K562 (cell line): ENCODE measurements at places on chromosomes 5 and 9.

DNA sequence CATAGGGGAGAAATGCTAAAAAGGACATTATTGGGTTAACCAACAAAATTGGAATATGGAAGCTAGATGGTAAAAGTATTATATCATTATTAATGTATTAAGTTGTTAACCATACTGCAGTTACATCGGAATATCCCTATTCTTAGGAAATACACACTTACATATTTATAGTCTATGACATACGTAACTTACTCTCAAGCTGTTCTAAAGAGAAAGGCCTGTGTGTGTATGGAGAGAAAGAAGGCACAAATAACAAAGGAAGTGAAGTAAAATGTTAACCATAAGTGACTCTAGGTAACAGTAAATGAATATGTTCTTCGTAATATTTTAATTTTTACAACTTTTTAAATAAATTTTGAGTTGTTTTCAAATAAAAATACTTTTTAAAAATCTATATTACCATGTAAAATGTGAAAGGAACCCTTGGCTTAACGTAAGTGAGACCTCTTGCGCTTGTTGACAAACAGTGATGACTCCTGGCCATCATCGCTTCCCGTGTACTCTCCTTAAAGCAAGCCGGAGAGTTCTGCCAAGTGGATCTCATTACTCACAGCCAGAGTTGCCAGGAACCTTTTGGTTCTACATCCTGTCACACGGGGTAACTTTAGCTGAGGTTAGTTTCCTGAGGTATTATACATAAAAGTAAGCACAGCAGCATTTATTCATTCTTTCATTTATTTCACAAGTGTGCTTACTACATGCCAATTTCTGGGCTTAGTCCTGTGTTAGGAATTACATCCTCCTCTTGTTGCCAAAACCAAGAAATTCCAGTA is 165.4 kb downstream of the EPB41L4A start:
- no peak for DNase-seq

DNA sequence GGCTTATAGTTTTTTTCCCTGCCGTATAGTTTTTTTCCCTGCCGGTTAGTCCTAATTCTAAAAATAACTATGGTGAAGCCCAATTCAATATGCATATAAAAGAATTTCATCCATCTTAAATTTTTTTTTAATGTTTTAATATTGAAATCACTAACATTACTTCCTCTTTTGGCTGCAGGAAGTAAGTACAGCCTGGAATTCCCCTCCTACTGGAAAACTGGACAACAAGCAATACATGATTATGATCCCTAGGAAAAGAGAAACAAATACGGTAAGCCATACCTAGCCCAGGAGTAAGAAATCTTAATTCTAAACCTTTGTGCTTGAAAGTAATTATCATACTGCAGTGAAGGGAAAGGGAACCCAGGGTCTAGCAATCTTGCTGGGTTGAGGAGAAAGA is 119.0 kb downstream of the NR3C1 start:
- no peak for DNase-seq

DNA sequence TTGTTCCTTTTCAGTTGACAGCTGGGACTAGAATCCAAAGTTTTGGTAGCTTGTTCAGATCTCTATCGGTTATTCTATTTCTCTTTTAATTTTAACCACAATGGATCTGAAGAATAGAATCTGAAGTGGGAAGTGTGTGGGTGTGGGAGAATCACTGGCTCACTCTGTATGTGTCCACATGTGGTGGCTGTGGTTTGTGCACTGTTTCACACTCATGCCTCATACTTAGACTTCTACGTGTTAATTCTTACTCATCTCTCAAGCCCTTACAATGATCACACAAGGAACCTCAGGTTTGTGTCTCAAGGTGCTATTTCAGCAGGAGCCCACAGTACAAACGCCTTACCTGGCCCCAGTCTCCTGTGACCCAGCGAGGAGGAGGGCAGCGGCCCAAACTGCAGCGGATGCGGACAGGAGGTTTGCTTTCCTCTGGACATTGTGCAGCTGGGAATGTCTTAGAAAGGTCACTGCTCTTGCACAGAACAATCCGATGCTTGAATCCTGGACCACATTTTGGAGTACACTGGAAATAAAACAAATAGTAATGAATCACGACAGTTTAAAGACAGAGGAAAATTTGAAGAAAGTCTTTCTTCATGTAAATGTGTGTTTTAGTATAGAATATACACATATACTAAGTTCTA is 309.1 kb downstream of the ADAMTS6 start:
- DNase-seq = no peak

DNA sequence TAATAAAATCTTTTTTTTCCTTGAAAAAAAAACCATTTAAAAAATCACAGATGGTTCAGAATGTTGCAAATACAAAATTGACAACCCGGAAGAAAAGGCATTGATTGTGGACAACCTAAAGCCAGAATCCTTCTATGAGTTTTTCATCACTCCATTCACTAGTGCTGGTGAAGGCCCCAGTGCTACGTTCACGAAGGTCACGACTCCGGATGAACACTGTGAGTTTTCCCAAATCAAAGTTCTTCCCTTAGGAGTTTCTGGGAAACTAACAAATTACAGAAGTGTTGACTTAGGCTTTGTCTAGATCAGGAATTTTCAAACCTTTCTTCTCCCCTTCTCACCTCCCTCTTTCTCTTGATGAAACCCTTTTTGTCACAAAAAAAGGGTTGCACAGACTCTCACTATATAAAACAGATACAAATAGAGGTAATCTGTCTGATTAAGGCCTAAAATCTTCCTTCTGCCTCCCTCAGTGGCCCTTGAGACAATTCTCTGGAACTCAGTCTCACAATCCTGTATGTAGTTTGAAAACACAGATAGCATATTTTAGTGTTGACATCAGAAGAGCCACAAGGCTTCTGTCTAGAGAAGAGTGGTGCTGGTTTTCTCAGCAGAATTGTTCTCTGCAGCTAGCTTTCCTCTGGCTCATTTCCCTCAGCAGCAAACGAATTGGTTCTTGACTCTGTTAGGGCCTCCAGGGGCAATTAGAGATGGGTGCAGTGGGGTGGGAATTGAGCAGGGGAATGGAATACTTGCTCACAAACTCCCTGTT is 79.5 kb downstream of the OSMR start:
- DNase-seq = no peak

GRCh38 chr9:98326459-98327248 is 71.2 kb upstream of the TBC1D2 start:
- DNase-seq = peak; percentile 78

DNA sequence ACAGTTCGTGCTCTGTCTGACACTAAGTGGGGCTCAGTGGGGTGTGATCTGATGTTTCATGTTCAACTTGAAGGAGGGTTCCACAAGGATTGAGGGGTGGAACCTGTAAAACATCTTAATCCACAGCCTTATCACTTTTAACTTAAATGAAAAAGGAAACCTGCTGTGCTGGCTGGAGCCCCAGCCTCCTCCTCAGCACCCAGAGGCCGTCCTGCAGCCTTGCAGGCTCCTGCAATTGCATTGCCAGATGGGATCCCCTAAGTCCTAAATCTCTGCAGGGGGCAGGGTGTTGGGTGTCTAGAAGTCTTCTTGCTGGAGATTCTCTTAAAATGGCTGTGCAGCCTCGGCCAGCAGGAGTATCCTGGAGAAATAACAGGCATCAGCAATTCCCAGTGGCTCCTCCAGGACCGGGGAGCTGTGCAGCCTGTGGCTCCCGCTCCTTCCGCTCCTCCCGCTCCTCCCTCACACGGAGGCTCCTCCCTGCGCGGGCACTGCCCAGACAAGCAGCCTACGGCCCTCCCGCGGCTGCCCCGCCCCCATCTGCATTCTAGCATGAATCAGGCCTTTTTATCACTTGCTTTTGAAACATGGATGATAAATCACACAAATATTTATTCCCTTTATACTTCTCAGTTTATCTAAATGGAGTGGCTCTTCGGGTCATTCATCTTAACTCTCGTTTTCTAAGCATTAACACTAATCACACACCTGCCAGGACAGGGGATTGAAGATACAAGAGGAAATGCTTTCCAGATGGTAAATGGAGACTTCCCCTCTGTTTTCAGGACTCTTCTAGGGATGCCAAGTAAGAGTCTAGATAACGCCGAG is 131.0 kb downstream of the ADAMTS16 start:
- peak; percentile 9 for DNase-seq

- DNase-seq = no peak
Measured at GRCh38 chr9:133735415-133735775, 2.8 kb downstream of the SARDH start.

GRCh38 chr9:108259917-108260675 is 595.7 kb downstream of the ACTL7B start:
- DNase-seq = no peak

DNA sequence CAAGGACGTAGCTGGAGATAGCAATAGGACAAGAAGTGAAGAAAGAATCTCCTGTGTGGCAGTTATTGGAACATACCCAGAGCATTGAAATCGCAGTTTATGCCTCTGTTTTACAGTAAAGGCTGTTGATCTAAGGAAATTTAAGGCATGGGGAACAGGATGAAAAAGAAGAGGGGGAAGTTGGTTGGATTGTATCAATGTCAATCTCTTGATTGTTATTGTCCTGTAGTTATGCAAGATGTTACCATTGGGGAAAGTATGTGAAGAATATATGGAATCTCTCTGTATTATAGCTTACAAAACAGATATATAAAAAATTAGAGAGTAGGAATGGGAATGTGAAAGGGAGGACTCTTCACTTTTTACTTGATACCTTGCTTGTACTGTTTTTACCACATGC is 195.6 kb upstream of the NREP start:
- no peak for DNase-seq

GRCh38 chr9:95003689-95004410 is 277.4 kb downstream of the AOPEP start:
- peak; percentile 55 for DNase-seq

DNA sequence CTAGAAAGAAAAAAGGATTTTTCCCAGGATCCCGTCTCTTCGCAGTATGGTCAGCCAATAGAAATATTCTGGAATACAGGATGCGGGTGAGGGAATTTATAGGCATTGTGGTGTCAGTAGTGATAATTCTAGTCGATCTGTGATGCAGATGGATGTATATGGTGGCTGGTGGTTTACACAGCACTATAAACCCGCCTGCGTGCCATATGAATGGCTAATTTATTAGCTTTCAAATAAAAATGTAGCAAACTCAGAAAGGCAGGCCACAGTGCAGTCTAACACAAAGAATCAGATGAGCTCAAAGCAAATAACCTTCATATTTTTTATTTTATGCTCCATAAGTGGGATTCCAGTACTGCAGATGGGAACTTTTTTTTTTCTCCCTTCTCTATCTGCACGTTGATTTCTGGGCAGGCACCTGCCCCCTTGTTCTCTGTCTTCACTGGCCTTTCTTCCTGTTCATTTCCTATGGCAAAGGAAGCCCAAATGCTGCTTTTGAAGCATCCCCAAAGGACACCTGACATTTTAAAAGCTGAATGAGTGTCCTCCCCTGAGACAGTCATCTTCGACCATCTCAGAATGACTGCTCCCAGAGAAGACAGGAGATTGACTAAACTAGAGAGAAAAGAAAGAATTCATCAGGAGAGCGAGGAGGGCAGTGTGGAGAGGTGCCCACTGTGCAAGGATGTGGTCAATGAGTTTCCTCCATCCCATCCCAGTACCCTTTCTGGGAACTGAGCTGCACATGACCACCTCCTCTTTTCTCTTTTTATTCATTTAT is 52.1 kb downstream of the SEMA6A start:
- no peak for DNase-seq

DNA sequence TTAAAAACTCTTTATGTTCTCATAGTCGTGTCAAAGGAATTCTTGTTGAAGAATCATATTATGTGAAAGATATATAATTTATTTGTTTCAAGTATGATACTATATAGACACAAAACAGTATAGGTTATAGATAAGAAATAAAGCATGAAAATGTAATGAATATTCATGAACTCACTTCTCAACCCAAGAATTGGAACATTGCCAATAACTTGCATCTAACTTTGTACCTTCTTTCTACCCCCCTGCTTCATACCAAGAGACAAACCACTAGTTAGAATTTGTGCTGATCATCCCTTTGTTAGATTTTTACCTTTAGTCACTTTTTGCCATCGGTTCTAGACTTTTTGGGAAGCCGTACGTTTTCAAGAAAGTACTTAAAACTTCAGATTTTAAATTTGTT is 32.6 kb downstream of the HSD17B4 start:
- no peak for DNase-seq

- no peak for DNase-seq
Measured at GRCh38 chr9:38352530-38353328, 39.8 kb upstream of the ALDH1B1 start.

- DNase-seq = no peak
Measured at GRCh38 chr5:3376611-3377010, 219.0 kb upstream of the IRX1 start.
